ENCODE measurements at places on chromosomes 3 and 15. TPM values are rescaled to one million over a fixed set of nuclear protein-coding genes. Genes with fewer than 3 reads are reported as not detected.
A peak's percentile ranks its signal among the peaks of the same experiment; 100 is the strongest.

NRG4 gene
- total RNA-seq = not detected

DNA sequence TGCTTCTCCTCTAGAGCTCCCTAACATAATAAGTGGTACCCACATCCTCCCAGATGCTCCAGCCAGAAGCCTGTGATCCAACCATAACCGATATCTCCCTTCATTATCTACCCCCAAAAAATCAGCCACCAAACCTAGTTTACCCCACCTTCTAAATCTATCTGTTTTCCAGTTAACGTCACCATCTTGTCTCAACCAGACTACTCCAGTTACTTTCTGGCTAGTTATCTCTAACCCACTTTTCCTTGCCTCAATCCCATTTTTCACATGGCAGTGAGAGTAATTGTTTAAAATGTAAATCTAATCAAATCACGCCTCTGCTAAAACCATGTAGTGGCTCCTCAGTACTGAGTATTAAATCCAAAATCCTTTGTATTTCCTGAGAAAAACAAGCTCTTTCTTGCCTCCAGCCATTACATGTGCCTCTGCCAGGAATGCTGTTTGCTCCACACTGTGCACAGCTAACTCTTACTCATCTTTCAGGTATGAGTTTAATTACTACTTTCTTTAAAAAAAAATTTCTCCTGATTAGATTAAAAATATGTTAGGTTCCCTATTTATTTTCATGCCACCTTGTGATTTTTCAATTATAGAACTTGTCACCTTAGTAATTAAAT is 15.4 kb downstream of the CCDC54 start:
- DNase-seq = peak; percentile 90

DNA sequence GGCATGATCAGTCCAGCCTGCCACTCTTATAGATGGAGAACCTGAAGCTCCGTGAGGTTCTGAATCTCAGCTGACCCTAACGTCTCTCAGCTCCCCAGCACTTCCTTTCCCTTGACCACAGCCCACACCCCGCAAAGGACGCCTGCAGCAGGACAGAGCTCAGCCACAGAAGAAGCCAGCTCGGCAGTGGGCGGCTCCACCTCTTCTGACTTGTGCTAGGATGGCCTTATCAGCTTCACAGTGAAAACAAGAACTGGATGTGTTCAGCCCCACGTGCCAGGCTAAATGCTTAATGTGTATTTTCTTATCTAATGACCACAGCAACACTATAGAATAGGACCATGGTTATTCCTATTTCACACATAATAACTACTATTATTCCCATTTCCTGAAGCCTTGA is 127.6 kb downstream of the ARNT2 start:
- DNase-seq = no peak

DNA sequence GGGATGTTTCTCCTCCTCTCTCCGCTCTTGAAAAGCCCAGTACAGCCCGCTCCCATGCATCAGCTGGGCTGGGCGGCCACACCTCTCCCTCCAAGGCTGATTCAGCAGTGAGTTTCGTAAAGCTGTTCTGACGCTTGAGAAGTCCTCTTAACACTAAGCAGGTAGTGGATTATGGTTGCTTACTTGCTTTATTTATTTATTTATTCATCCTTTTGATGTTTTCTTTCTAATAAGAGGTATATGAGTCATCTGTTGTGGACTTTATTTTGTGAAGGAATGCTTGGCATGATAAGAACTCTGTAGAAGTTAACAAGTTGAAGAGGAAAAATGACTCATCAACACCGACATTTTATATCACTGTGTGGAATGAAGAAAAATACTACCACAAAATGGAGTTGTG is 285.0 kb downstream of the SQOR start:
- DNase-seq = peak; percentile 98

- no peak for DNase-seq
Measured at GRCh38 chr3:133757701-133758567, 11.7 kb downstream of the TF start.

DNA sequence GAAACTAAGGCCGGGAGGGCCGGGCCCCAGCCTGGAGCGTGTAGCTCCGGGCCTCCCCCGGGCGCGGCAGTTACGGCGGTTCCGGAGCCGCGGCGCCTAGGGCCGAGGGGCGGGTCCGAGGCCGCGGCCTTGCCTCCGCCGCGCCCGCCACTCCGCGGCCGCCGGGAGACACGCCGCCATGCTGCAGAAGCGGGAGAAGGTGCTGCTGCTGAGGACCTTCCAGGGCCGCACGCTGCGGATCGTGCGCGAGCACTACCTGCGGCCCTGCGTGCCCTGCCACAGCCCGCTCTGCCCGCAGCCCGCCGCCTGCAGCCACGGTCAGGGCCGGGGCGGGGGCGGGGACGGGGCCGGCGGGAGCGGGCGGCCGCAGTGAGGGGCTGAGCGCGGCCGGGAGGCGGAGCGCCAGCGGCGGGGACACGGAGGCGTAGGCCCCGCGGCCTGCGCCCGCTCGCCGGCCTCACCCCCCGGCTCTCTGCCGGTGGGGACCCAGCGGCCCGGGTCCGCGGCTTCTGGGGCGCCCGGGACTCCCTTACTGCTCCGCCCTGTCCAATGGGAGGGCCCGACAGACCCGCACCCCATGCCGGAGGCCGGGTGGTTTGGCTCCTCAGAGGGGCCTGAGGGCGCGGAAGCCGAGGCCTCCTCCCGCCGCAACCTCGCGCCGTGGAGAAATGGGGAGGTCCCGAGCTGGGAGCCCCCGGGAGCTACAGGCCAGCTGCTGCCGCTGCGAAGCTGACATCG is at the start of gene DIS3L:
TSS of gene DIS3L (plus strand) at position 150 of the 738 bp plus-strand sequence. CDS start at position 179, 29 bp downstream.
- DNase-seq = no peak

All from bronchial epithelial cell (primary cell).